ENCODE measurements at places on chromosomes 16 and 17.

- DNase-seq, result no peak
Measured at GRCh38 chr16:15879255-15879811, 9.1 kb downstream of the CEP20 start.

- no peak for DNase-seq
Measured at GRCh38 chr16:81694494-81695280, 84.4 kb upstream of the PLCG2 start.

- DNase-seq, result no peak
Measured at GRCh38 chr17:74307984-74308773, 17.8 kb upstream of the KIF19 start.

GRCh38 chr17:12365805-12366204, 299.9 kb upstream of the MYOCD start:
- DNase-seq, result no peak

DNA sequence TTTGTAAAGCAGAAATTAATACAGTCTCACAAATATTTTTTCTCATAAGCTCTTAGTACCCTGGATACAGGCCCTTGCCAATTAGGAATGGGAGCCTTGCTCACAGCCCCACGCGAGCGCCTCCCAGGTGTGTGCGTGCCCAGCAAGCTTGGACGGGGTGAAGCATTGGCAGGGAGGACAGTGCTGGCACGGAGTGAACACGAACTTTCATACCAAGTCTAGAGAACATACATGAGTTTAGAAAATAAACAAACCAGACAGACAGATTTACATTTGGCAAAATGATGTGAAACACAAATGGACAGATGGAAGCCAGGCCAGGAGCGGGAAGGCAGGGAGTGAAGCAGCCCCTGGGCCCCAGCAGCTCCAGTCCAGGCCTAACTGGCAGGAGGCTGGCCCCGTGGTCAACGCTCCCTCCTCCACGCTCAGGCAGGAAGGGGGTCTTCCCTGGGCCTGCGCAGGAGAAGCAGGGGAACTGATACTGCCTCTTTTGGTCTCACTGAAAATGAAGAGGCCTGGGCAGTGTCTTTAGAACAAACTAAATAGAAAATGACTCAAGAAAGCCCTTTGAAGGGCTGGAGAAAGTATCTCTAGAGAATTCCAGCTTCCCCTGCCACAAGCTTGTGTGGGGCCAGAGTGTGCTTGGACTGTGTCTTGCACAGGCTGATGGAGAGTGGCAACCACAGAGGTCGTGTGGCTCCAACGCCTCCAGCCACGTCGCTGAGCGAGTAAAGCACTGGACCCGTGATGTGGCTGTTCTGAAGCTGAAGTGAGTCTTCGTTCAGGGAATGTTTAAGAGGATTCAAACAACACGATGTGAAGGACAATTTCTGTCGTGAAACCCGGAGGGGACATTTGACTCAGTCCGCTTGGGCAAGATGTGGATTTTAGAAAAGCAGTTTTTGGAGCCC, 9.9 kb upstream of the FOXJ1 start:
- no peak for DNase-seq

- no peak for DNase-seq
Measured at GRCh38 chr17:17508646-17509591, 12.7 kb upstream of the RASD1 start.

DNA sequence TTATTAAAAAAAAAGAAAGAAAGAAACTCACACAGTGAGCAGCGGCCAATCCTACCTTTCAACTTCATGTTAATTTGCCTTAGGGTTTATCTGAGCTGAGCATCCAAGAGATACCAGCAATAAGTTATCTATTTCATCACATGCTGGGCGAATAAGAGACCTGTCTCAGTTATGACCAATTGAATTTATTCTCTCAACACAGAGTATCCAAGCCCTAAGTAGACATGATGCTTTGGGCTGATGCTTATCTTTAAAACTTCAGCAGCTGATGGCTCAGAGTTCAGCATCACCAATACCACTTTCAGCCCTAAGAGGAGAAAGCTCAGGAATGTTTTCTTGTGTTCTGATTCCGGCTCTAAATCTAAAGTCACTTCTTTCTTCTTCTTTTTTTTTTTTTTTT, 489.0 kb upstream of the ZFHX3 start:
- no peak for DNase-seq

GRCh38 chr17:69192754-69193153, 35.9 kb downstream of the ABCA10 start:
- DNase-seq, result no peak

GRCh38 chr16:80015566-80015965, 415.0 kb upstream of the MAF start:
- DNase-seq, result no peak

DNA sequence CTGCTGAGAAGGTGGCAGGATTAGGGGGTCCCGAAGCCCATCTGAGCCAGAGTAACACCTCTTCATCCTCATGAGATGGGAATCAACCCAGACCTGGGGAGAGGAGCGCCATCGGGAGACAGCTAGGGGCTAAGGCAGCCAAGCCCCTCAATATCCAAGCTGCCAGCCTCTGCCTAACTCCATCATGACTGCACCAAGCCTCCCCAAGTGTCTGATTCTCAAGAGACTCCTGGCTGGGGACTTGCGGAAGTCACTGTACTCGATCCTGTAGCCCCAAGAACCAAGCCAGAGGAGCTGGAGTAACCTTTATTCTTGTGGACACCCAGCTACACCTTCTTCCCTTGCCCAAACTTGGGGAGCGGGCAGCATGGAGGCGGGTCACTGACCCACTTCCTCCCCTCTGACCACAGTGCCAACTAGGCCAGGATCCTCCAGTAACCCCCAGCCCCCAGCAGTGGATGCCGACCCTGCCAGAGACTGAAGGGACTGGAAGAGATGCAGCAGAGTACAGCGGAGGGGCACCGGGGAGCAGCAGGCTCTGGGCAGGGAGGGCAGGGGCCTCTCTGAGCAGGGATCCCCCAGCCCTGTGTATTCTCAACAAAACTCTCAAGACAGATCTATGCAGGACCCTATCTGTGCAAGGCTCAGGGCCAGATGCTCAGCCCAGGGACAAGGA, 13.3 kb downstream of the HDAC5 start:
- no peak for DNase-seq

DNA sequence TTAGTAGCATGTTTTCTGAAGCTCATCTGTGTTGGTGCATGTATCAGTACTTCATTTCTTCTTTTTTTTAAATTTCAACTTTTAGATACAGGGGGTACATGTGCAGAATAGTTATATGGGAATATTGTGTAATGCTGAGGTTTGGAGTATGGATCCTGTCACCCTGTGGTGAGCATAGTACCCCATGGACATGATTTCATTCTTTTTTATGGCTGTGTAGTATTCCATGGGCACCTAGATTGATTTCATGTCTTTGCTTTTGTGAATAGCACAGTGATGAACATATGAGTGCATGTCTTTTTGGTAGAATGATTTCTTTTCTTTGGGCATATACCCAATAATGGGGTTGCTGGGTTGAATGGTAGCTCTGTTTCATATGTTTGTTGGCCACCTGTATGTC, 55.0 kb upstream of the NOL11 start:
- DNase-seq, result no peak

DNA sequence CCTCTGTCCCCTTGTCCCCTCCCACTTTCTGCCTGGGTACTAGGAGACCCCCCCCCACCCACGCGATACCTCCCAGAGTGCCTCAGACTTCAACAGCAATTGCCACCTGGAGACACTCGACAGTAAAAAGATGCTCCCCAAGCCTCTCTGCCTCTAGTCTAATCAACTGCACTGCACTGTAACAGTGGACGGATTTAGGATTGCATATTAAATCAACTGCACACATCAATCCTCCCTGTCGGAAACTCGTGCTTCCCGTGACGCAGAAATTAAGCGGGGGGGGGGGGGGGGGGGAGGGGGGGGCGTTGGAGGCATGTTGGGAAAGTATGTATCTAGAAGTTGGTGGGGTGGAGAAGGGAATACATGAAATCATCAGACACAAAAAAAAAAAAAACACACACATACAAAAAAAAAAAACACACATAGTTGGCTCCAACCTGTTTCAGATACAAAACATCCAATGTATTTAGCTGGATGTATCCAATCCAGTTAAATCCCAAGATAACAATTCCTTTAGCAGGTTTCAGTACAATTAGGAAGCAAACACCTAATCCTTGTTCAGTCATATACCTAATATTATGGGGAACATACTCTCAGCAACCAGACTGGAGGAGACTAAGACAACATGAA, 29.7 kb downstream of the FAM222B start:
- DNase-seq, result no peak

DNA sequence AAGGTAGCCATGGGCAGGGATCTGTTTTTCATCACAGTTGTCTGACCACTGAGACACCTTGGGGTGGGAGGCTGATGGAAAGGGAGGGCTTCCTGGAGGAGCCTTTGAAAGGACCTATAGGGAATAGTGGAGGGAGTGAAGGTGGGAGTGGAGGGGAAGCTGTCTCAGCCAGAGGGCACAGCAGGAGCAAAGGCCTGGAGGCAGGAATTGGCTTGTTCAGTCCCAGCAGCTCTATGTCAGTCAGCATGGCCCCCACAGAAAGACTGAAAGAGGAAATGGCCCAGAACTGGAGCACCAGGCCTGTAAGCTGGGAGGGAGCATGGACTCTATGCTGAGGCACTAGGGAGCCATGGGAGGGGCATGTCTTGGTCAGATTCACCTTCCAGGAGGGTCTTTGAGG, 12.8 kb upstream of the CBFB start:
- DNase-seq, result no peak

GRCh38 chr17:13920413-13920812, 148.9 kb upstream of the COX10 start:
- no peak for DNase-seq

- DNase-seq, result peak; percentile 23
Measured at GRCh38 chr17:39653662-39654331, 11.4 kb upstream of the TCAP start.

- DNase-seq, result no peak
Measured at GRCh38 chr17:59026176-59026939, 80.3 kb downstream of the TRIM37 start.

DNA sequence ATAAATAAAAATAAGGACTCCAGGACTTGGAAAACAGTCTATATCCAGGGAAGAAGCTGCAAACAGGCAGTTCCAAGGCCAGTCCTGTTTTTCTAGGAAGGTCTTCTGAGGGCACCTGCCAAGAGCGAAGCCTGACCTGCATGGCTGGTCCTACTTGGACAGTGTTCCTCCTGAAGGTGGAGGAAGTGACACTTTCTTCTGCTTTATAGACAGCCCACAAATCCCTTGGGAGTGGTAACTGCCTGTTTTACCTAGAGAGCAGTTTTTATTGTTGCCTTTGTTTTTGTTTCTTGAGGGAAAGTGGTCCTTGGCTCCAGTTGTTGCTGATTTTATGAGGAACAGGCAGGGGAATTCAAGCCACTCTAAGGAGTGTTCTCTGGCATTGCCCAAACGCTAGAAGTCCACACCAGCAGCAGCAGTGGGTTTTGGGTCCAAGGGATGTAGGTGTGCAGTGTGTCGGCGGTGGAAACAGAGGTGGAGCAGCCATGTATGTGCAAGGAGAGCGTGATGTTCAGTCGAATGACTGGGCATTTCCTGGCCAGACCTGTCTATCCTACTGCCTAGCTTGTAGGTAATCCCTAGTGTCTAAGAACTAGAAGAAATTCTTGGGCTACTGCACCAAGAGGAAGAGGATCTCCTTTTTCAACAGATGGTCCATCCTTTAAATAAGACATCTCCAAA, 35.3 kb downstream of the LDHD start:
- no peak for DNase-seq

- DNase-seq, result no peak
Measured at GRCh38 chr16:89406277-89406888, 84.0 kb downstream of the ANKRD11 start.

DNA sequence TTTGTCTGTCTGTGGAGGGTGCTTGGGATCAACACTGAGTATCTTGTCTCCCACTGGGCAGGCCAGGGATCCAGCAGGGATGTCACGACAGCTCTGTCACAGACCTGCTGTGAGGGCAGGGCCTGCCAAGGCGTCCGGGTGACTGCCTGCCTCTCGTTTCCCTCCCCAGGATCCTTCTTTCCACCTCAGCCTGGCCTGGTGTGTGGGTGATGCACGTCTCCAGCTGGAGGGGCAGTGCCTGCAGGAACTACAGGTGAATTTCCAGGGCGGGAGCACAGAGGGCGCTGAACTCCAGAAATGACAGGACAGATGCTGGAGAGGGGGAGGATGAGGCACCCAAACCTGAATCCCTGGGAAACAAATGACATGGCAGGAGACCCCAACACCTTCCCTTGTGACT, 6.8 kb upstream of the MMP15 start:
- DNase-seq, result no peak

DNA sequence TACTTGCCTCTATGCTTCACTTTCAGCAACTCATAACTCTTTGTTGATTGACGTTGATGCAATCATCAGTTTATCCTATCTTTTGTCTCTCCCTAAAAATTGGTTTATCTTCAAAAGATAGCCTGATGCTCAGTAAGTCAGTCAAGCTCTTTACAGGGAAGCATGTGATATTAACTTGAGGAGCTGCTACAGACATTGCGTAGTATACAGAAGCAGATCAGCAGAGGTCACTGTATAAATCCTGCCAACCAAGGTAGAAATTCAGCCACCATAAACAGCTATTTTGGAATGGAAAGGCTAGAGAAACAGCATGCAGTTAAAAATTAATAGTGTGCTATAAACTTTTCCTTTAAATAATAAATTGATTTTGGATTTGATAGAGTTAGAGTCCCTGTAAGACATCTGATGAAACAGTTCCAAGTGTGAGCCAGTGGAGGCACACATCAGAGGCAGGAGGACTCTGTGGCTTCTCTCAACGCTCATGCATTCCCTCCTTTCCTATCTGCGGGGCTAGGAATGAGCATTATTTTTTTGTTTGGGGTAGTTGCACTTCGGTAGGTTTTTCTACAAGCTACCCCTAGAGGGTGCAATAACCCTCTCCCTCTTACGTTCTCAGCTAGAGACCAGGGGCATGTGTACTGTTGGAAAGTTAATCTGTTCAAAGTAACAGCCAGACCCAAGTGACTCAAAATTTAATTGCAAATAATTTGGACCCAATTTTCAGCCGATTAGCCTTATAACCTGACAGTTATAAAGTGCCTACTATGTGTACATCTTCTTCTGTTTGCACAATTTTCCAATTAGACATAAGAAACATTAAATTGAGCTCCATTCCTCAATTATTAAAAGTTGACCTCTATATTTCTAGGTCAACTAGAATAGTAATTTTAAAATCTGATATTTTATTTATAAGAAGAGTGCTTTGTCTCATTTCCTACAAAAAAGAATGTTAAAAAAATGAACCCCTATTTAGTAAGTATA, 647.7 kb upstream of the SOX9 start:
- peak; percentile 83 for DNase-seq
